Stimulated activated CD8-positive, alpha-beta memory T cell treated with anti-CD3 and anti-CD28 coated beads, Interleukin-15, amount 100 ng/mL, for 1 hour (primary cell): ENCODE measurements at places on chromosomes 1 and 21.

DNA sequence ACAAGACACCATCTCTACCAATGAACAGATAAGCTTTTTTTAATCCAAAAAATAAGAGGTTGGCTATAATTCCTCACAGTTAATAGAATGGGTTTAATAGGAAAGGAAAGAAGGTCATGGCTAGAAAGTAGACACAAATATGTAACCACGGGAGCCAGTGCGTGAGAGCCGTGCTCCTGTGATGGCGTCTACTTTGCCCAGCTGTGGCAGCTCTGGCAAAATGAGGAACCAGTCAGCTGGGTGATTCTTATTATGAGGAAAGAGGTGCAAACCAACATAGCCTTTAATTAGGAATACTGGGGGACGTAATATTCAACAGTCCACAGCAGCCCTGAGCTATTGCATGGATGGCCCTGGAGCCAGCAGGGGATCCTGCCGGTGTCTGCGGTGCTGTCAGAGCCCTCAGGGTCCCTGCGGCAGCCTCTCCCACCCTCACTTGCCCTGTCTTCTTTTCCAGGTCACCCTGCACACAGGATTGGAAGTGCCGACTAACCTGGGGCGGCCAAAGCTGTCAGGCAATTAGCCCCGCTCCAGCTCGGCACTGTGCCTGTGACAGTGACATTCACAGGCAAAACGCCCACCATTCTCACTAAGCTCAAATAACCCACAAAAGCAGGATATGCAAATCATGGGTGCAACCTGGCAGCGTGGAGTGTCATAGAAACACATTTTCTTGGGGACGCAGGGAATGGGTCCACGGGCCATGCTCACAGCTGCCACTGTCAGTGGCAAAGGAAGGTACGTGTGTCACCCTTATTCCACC, 25.9 kb upstream of the GNPAT start:
- DNase-seq, result no peak

- no peak for DNase-seq
Observed at GRCh38 chr1:229093609-229094336, 177.1 kb upstream of the RAB4A start.

DNA sequence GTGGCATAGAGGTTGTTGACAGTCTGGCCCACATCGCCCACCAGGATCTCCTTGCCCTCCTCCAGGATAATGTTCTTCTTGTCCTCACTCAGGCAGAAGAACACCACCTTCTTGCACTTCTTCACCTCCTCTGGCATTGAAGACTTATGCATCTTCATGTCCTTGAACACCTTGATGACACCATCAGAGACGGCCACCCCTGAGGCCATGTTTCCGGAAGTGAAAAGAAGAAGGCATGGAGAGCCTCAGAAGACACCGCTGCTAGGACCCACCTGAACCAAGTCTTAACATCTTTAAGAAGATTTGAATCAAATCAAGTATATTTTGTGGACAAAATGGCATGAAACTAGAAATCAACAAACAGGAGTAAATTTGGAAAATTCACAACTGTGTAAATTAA, 56.2 kb downstream of the C1orf185 start:
- no peak for DNase-seq

DNA sequence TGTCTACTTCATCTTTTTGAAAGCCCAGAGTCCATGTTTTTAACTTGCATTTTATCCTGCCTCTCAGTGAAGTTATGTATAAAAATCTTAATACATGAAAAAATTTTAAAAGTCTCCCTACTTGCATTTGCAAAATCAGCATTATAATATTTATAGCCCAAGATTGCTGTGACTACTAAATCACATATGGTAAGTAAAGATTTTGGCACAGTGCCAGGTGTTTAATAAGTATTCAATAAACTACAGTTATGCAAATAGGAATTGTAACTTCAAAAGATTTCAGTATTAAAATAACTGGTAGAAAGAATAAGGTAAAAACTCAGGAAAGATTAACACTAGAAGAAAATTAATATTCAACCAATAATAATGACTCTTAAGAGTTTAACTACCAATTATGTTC, 641.7 kb downstream of the LRRIQ3 start:
- DNase-seq, result no peak

GRCh38 chr1:179103999-179104398, 22.1 kb downstream of the TOR3A start:
- no peak for DNase-seq

DNA sequence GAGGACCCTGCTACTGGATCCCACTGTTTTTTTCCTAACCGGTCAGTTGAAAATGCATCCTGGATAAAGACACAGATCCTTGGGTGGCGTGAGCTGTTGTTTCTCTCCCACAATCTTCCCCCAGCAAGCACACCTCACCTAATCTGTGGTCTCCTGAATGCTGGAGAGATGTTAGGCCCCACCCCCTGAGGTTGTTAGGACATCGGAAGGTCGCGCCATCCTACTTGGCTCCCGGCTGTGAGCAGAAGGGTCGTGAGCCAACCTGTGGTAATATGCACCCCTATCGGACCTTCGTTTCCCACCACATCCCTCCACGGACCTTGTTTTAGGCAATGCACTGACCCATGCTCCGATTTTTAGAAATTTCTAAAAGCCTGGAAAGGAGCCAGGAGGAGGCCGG, 89.9 kb upstream of the IPO9 start:
- DNase-seq, result no peak

GRCh38 chr1:9316512-9316911, 23.8 kb downstream of the SPSB1 start:
- no peak for DNase-seq

- DNase-seq, result no peak
Observed at GRCh38 chr1:151259351-151259750, 4.8 kb downstream of the PSMD4 start.
